ENCODE measurements at places on chromosomes 4 and X.

DNA sequence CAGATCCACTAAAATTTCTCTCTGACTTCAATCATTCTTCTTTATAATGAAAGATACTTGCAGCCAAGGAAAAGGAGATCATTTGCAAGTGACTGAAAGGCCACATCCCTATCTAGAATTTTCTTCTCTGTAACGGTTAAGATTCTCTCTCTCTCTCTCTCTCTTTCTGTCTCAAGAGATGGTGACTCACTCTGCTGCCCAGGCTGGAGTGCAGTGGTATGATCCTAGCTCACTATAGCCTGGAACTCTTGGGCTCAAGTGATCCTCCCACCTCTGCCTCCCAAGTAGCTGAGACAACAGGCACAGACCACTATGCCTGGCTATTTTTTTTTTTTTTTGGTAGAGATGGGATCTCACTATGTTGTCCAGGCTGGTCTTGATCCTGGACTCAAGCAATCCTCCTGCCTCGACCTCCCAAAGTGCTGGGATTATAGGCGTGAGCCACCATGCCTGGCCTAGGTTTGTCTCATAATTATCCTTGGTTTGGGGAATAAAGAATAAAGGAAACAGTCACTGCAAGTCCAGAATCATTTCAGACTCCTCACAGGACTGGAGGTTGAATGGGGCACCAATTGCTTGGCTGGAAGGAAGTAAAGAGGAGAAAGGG, 33.3 kb upstream of the GALNT7 start:
- DNase-seq = no peak

GRCh38 chr4:37995981-37996775, 36.0 kb downstream of the PTTG2 start:
- no peak for DNase-seq

- DNase-seq = no peak
Observed at GRCh38 chrX:99914635-99915034, 495.4 kb downstream of the PCDH19 start.

DNA sequence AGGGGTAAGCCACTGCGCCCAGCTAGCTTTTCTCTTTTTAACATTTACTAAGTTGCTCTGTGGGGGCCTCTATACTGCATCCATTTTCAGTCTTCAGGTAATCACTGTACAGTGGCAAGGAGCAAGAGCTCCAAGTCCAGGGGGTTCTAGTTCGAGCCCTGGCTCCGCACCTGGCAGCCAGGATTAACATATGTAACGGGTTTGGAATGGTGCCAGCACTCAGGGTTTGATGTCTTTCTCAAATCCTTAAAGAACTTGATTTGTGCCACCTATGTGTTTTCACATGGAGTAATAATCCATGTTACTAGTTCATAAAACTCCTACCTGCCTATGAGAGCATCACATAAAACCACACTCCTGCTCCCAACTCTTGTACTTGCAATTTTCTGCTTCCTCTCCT, 4.5 kb downstream of the GRPEL1 start:
- no peak for DNase-seq

DNA sequence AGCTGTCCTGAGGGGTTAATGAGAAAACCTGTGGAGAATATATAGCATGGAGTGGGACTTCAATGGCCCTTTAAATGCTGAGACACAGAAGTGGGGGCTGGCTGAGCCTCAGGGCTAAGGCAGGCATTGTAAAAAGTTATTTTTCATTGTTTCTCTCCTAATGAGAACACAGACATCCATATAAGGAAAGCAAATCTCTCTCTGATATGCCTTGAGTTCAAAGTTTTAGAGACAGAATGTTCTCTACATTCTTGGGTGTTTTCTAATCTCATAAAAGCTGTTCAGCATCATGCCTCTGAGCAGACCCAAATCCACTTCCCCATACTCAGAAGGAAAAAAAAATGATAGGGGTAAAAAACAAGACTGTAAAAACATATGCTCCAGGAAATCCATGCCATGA, 16.8 kb upstream of the RAB40A start:
- no peak for DNase-seq

DNA sequence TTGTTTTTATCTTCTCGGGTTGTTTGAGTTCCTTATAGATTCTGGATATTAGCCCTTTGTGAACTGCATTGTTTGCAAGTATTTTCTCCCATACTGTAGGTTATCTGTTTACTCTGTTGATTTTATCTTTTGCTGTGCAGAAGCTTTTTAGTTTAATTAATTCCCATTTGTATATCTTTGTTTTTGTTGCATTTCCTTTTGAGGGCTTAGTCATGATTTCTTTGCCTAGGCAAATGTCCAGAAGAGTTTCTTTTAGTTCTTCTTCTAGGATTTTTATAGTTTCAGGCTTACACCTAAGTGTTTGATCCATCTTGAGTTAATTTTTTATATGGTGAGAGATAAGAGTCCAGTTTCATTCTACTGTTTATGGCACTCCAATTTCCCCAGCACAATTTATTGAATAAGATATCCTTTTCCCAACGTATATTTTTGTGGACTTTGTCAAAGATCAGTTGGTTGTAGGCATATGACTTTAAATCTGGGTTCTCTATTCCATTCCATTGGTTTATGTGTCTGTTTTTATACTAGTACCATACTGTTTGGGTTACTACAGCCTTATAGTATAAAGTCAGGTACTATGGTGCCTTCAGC, 54.3 kb downstream of the EGF start:
- no peak for DNase-seq

- DNase-seq = no peak
Observed at GRCh38 chr4:53721263-53721662, 130.0 kb upstream of the LNX1 start.

GRCh38 chr4:145098675-145099037, 545 bp downstream of the ABCE1 start:
- DNase-seq = no peak
